ENCODE measurements at places on chromosomes 2 and 18. TPM values are rescaled to one million over a fixed set of nuclear protein-coding genes. Genes with fewer than 3 reads are reported as not detected.

KRTCAP3 gene
- 50.2 TPM for polyA plus RNA-seq

DES gene
- polyA plus RNA-seq, result 27.2 TPM

UGT1A5 gene
- not detected for polyA plus RNA-seq

LINC00305 gene
- polyA plus RNA-seq, result 0.44 TPM

LAPTM4A gene
- 155 TPM for polyA plus RNA-seq

LCT gene
- polyA plus RNA-seq, result 0.01 TPM

SCYGR8 gene
- polyA plus RNA-seq, result not detected

RBBP8 gene
- polyA plus RNA-seq, result 24.9 TPM

ACVR1 gene
- polyA plus RNA-seq, result 19.0 TPM

RGPD3 gene
- 0.20 TPM for polyA plus RNA-seq

MC4R gene
- polyA plus RNA-seq, result 0.02 TPM

PUS10 gene
- polyA plus RNA-seq, result 3.4 TPM

APLF gene
- polyA plus RNA-seq, result 0.50 TPM
